ENCODE measurements at places on chromosomes 11 and 22.

- no peak for DNase-seq
These were observed 18.8 kb downstream of the RTN4RL2 start for GRCh38 chr11:57479021-57479663.

DNA sequence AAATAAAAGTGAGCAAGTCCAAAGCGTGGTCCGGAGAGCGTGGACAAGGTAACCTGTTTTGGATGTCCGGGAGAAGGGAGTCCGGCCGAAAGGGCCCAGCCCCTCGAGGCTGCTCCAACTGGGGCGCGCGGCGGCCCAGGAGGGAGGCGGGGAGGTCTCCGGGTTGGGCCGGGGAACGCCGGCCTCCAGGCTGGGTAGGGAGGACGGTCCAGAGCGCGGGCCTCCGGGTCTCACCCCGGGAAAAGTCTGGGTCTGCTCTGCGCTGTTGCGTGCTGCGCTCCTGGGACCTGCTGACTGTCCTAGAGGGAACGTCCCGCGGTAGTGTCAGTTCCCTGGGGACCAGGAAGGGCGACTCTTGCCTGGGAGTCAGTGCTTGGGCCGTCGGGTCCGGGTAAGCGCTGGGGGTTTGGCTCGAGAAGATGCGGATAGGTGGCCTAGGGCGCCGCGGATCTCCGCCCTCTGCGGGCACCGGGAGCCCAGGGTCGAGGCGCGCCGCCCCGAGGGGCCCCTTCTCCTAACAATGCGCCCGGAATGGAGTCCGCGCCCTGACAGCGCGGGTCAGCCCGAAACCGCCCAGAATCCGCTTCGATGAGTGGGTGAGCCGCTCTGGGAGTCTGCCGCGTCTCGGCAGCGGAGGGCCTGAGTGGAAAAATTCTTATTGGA is 988 bp upstream of the FLI1 start:
- DNase-seq: no peak

- DNase-seq: no peak
These were observed 8.7 kb upstream of the CARD18 start for GRCh38 chr11:105148241-105148640.

DNA sequence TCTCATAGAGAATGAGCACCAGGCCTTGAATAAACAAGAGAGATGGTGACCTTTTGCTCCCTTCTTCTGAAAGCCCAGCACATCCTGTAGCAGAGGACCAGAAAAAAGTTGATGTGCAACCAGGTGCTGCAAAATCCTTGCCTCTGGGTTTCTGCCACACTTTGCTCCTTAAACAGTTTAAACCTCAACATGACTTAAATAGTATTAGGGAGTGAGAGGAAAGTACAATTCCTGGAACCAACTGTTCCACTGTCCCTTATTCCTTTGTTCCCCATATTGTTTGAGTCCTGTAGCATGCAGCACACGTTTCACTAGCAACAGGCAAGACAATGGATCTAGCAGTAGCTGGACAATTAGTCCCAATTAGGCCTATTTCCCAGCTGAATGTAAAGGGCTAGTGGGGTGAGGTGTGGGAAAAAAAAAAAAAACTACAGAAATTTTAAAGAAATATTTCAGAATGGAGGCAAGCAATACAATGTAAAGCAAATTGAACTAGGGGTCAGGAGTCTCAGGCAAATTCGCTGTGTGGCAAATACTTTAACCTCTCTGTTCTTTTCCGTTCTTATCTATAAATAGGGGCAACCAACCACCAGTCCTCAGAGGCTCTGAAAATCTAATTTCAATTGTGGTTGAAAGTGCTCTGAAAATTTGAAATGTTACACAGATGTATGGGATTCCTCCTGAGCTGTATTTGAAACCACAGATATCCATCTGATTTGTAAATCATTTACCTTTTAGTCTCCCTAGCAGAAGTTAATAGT is 6.6 kb downstream of the MPPED2 start:
- DNase-seq: no peak

DNA sequence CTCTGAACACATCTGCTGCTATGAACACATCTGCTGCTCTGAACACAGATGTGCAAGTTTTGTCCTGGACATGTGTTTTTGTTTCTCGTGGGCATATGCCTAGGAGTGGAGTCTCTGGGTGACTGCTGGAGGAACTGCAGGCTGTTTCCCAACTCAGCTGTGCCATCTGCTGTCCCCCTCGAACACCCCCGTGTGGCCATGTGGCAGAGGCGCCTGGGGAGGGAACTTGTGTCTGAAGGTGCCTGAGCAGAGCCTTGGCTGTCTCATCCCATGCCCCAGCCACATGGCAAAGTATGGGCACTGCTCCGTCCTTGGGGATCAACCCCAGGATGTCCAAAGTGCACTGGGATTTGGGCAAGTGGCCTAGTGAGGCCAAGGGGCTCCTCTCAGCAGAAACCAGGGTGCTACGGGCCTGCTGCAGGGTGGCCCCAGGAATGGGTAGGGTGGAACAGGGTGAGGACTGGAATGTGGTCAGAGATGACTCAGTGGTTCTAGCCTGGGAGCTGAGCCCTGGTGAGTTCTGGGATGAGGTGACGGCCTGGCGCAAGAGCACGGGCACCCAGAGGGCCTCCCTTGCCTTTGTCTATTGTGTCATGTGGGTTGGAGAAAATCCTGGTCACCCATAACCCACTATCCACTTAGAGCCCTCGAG is 14.7 kb downstream of the GATD1 start:
- DNase-seq: no peak

DNA sequence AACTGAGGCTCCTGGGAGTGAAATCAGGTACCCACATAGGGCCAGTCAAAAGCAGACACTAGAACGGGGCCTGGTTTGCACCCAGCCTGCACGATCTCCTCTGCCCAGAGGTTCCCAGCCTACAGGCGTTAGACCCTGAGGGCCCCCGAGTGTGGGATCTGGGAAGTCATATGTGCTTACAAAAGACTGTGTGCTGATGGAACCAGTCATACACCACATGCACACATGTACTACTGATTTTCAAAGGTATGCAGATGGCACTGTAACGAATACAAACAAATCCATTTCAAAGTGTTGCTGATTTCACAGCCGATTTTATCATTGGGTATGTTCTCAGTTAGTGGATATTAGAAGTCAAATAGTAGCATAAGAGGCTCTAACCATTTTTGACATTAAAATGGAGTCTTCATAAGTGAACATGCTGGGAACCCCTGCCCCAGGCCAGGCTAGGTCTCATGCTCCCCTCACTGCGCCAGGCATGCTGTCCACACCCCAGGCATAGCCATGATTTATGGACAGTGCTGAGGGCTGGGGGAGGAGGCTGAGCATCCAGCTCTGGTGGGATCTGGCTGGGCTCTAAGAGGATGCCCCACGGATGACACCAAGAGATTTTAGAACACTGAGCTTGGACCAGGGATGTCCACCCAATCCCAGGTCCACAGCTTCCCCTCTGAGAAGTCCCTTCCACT is 38.6 kb upstream of the LRRC32 start:
- DNase-seq: no peak

- no peak for DNase-seq
These were observed 4.3 kb downstream of the SCUBE1 start for GRCh38 chr22:43338766-43339345.

DNA sequence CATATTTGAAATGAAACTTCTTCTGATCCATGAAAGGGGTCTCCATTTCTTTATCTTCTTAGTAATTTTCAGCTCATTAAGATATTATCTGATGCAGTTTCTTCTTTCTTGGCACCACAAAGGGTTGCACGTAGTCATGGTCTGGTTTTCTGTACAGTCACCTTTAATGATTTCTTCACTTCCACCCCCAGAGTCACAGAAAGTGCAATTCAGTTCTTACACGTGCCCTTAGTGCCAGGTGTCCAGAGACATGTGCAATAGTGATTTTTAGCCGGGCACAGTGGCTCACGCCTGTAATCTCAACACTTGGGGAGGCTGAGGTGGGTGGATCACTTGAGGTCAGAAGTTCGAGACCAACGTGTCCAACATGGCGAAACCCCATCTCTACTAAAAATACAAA is 202.8 kb upstream of the MTNR1B start:
- DNase-seq: no peak

DNA sequence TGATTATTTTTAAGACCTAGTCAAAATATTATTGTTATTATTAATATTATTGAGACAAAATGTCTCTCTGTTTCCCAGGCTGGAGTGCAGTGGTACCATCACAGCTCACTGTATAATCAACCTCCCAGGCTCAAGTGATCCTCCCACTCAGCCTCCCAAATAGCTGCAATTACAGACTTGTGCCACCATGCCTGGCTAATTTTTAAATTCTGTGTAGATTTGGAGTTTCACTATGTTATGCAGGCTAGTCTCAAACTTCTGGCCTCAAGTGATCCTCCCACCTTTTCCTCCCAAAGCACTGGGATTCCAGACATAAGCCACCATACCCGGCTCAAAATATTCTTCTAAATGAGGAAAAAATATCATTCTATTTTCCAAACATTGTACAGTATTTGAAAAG is 37.0 kb downstream of the SLC36A4 start:
- no peak for DNase-seq

GRCh38 chr11:10982704-10983510 is 125.1 kb upstream of the ZBED5 start:
- DNase-seq: no peak

DNA sequence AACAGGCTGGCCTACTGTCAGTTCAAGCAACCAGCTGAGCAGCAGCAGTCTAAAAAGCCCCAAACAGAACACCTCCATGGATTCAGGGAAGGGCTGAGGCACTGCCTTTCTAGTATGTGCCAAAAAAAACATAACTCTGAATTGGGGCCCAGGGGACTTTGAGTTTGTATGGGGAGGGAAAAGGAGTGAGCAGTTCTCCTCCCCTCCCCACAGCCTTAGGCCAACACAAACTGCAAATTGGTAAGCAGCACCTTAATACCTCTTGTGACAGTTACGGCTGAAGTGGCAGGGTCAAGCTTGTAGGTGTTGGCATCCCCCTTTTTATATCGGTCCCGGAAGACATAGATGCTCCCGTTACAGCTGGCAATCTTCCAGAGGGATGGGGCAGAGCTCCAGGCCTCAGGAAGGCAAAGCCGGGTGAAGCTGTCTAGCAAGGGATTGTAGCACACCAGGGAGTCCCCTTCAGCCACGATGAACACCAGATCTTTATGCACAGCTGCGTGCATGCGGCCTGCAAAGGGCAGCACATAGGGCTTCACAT is 6.0 kb downstream of the KBTBD4 start:
- DNase-seq: no peak

GRCh38 chr11:81658722-81659121 is 1074.9 kb downstream of the FAM181B start:
- DNase-seq: no peak

GRCh38 chr11:95566211-95566610 is 223.4 kb downstream of the FAM76B start:
- no peak for DNase-seq

- no peak for DNase-seq
These were observed 49.7 kb upstream of the PRODH start for GRCh38 chr22:18985780-18986179.

DNA sequence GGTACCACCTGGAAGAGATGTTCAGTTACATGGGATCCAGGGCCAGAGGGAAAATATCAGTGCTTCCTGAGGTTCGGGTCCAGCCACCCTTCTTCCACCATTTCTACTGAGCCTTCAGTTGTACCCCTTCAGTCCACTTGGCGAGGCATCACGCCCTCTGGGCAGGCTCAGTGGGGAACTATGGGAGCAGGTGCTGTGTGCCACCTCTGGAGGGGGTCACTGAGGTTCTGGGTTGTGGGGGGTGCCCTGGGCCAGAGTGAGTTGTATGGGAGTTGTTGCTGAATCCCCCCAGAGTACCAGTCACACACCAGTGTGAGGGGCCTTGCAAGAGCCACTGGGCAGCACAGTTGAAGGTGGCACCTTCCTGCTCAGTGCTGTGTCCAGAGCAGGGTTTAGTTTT is 2.7 kb upstream of the SREBF2 start:
- DNase-seq: no peak

DNA sequence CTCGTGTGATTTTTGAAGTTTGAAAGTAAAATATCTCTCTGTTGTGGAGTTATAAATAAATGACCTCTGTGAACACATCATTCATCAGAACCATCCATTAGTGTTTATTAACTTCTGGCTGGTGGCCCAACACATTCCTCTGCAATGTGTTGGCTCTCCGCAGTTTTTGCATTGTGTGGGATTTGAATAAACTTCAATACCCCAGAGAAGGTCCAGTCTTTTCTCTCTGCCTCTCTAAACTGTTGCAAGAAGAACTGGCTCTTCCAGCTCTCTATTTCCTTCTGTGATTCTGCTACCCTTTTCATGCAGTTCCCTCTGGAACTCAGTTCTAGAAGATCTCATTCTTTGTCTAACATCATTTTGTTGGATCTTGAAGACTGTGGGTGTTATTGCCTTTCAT is 125.0 kb upstream of the ARHGAP42 start:
- DNase-seq: no peak

GRCh38 chr11:9139628-9140357 is 48.4 kb upstream of the SCUBE2 start:
- DNase-seq: no peak

GRCh38 chr22:36325154-36326031 is 62.4 kb downstream of the MYH9 start:
- DNase-seq: no peak

DNA sequence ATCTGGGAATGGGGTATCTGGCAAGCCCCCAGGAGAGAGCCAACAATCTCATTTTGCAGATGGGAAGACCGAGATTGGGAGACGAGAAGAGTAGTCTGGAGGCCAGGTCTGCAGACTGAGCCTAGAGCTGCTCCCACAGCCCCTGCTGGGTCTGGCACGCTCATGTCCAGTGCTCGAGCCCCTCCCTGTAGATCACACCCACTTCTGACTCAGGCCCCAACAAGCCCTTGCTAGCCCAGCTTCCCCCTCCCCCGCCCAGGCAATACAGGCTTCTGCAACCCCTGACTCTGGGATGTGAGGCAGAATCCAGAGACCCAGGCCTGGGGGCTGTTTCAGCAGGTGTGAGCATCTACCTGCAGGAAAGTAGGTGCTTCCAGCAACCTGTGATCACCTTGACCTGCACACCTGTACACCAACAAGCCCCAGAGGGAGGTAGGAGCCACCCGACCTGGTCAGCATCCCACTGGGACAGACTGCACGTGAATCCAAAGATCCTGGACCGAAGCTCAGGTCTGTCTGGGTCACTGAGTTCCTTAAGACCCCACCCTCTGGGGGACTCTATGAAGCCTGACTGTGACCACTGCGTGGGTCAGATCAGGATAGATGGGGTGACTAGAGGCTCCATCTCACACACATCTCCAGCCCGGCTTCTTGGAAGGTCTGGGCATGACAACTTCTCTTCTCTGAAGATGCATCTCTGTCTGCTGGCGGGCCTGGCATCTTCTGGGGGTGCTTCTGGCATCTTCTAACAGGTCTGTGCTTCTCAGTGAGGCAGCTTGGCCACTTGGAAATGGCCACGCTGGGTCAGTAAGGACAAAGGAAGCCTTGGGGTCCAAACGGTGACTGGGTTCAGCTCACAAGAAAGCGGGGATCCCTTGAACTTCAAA is 29.3 kb downstream of the LINC01488 start:
- DNase-seq: no peak

- no peak for DNase-seq
These were observed 19.8 kb downstream of the SLCO2B1 start for GRCh38 chr11:75170516-75171201.

GRCh38 chr11:34251589-34251980 is 106.2 kb downstream of the ABTB2 start:
- no peak for DNase-seq

GRCh38 chr11:33375688-33376311 is 118.6 kb downstream of the HIPK3 start:
- no peak for DNase-seq

GRCh38 chr11:133228471-133229329 is 303.6 kb downstream of the OPCML start:
- no peak for DNase-seq
